RKO (cell line): ENCODE measurements at places on chromosomes 7 and 10.

- peak; percentile 40 for DNase-seq
Measured at GRCh38 chr10:95741807-95742467, 14.0 kb upstream of the ENTPD1 start.

DNA sequence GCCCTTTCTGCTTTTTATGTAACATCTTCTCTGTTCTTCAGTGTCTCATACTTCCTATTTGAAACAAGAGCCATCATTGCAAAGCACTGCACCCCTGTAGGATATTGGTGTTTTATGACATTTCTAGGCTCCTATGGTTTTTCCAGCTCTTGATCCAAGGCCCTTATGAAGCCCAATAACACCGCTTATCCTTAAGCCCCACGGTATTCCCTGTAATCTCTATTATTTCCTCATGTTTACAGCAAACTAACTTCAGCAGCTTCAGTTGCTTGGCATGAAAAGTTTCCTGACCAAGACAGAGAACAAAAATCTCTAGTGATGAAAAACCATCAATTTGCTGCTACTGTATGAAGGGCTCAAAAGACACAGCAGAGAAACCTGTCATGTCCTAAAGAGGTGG is 34.1 kb upstream of the TES start:
- no peak for DNase-seq

- DNase-seq = no peak
Measured at GRCh38 chr7:151682831-151683614, 163.3 kb upstream of the RHEB start.

GRCh38 chr10:114499630-114500190 is 95.4 kb upstream of the AFAP1L2 start:
- no peak for DNase-seq
